ENCODE measurements at places on chromosomes 1 and 21. TPM values are rescaled to one million over a fixed set of nuclear protein-coding genes. Genes with fewer than 3 reads are reported as not detected.

Gene KCNE1
- total RNA-seq = 10.8 TPM

Gene ATAD3C
- 0.27 TPM for total RNA-seq

Gene LRRC38
- total RNA-seq = not detected

Gene CLCA4
- total RNA-seq = not detected

Gene CFHR1
- total RNA-seq = not detected

Gene NOS1AP
- total RNA-seq = 6.3 TPM

Gene SPRR3
- not detected for total RNA-seq

Gene RER1
- 76.3 TPM for total RNA-seq

Gene ZNF648
- not detected for total RNA-seq

Gene OLFML3
- total RNA-seq = 63.9 TPM

Gene PI4KB
- 63.1 TPM for total RNA-seq

Gene RNU1-3
- under 0.01 TPM for total RNA-seq

Gene VWA5B1
- not detected for total RNA-seq

Gene LRRC3
- total RNA-seq = 8.3 TPM

Gene CYP4X1
- 29.6 TPM for total RNA-seq

Gene TSPAN1
- 7.0 TPM for total RNA-seq

DNA sequence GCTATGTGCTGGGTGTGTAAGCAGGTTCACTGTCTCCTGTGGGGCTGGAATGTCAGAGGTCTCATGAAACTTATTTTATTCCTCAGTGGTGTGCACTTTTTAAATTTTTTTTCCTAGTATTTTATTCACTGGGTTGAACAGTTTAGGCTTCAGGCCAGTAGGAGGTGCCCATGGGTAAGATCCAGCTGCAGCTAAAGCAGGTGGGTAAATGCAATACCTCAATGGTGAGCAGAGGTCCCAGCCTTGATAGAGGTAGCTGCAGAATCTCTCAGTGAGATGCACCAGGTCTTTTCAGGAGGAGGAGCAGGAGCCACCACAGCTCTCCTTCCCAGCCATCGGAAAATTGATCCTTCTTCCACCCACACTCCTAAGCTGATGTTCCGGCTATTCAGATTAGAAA, 12.6 kb upstream of the OR6N2 start:
- DNase-seq = no peak
- no peaks in the 10 kb centered on the region for H3K4me1 ChIP-seq
- H3K36me3 ChIP-seq = no peaks in the 10 kb centered on the region
- no peaks in the 10 kb centered on the region for H3K27me3 ChIP-seq
- no peak overlapping the region for H3K27ac ChIP-seq

GRCh38 chr1:101407505-101408211, 170.8 kb downstream of the S1PR1 start:
- no peak overlapping the region for H3K4me3 ChIP-seq
- no peaks in the 10 kb centered on the region for H3K36me3 ChIP-seq
- no peak overlapping the region for H3K27ac ChIP-seq
- DNase-seq = no peak
- no peaks in the 10 kb centered on the region for H3K27me3 ChIP-seq
- H3K4me1 ChIP-seq = no peaks in the 10 kb centered on the region

GRCh38 chr1:170694172-170694926, 30.4 kb downstream of the PRRX1 start:
- peaks cover 48% of the 10 kb centered on the region for H3K4me1 ChIP-seq
- DNase-seq = no peak
- H3K4me3 ChIP-seq = peak overlapping the region; percentile 24
- H3K36me3 ChIP-seq = no peaks in the 10 kb centered on the region

- DNase-seq = no peak
- H3K27ac ChIP-seq = no peak overlapping the region
- H3K4me1 ChIP-seq = peaks cover 25% of the 10 kb centered on the region
- no peaks in the 10 kb centered on the region for H3K36me3 ChIP-seq
- H3K27me3 ChIP-seq = no peaks in the 10 kb centered on the region
- peak overlapping the region; percentile 46 for H3K4me3 ChIP-seq
Observed at GRCh38 chr1:98048751-98049325, 128.0 kb upstream of the DPYD start.

- H3K4me3 ChIP-seq = no peak overlapping the region
- no peaks in the 10 kb centered on the region for H3K36me3 ChIP-seq
- no peak overlapping the region for H3K27ac ChIP-seq
- no peak for DNase-seq
- no peaks in the 10 kb centered on the region for H3K27me3 ChIP-seq
Observed at GRCh38 chr1:64925594-64925993, 40.8 kb downstream of the JAK1 start.

GRCh38 chr1:9886092-9886742, 23.9 kb downstream of the CTNNBIP1 start:
- no peak overlapping the region for H3K4me3 ChIP-seq
- no peaks in the 10 kb centered on the region for H3K36me3 ChIP-seq
- peaks cover 11% of the 10 kb centered on the region for H3K4me1 ChIP-seq
- H3K27me3 ChIP-seq = no peaks in the 10 kb centered on the region
- no peak overlapping the region for H3K27ac ChIP-seq

DNA sequence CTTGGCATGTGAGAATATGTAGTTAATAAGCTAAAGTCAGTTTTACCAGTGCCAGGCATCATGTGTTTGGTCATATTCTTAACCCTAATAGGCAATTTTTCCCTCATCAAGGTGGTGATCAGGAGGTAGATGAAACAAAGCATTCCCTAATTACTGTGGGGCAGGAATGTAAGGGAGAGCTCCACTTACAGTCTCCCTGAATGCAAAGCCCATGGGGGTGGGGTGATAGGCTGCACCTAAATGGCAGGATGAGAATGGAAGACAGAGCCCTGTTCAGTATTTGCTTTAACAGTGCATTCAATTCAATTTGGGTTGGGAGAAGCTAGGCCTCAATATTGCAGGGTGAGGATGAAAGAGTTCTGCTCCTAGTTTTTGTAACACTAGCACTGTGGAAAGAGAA, 23.4 kb downstream of the ZNF678 start:
- H3K4me3 ChIP-seq = no peak overlapping the region
- DNase-seq = no peak
- H3K4me1 ChIP-seq = no peaks in the 10 kb centered on the region
- H3K27ac ChIP-seq = no peak overlapping the region

DNA sequence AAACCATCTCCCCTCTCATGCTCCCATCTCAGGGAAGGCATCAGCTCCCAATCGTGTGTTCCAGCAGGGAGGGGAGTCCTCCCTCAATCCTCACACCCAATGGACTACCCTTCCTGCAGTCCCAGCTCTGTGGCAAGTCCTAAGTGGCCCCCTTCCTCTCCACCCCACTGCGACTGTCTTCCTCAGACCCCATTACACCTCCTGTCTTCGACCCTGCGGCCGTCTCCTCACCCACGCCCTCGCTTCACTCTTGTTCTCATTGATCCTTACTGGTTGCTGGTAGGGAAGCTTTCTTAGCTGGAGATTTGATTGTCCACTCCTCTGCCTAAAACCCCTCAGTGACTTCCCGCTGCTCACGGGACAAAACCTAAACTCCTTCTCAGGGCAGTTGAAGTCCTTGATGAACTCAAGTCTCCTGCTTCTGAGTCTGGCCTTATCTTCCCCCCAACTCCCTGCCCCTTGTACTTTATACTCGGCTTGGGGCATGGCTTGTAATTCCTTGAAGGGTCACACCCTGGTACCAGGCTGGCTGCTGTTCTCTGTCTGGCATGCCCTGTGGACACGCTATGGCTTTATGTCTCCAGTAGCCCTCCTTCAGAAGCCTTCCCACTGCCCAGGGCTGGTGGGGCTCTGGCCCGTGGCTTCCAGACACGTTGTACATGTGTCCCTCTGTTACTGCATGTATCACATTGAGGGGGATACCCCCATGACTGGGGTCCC, 2.3 kb upstream of the EPS8L3 start:
- no peak for DNase-seq
- peak overlapping the region; percentile 63 for H3K27ac ChIP-seq
- H3K27me3 ChIP-seq = no peaks in the 10 kb centered on the region
- H3K36me3 ChIP-seq = no peaks in the 10 kb centered on the region
- H3K4me3 ChIP-seq = no peak overlapping the region

DNA sequence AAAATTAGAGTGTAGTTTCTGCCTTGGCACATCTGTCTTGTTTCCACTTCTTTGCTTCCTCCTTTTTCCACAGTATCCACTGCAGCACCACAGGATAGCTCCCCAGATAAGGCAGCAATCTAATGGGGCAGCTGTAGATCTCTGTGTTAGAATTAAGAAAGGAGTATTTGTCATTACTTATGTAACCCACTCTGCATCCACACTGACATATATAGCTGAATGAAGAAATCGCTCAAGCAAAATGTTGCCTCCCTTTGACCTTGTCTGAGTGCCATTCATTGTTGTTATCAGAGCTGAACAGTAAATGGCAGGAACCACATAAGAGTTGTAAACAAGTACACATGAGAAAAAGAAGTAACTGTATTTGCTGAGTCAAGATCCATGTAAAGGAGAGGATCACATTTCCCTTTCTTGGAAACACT, 45.9 kb upstream of the DPH5 start:
- H3K36me3 ChIP-seq = no peaks in the 10 kb centered on the region
- no peak for DNase-seq
- H3K4me1 ChIP-seq = no peaks in the 10 kb centered on the region
- H3K4me3 ChIP-seq = no peak overlapping the region
- H3K27ac ChIP-seq = no peak overlapping the region

GRCh38 chr1:234427950-234428646, 50.9 kb downstream of the TARBP1 start:
- no peak for DNase-seq
- no peak overlapping the region for H3K27ac ChIP-seq
- no peaks in the 10 kb centered on the region for H3K4me1 ChIP-seq
- no peaks in the 10 kb centered on the region for H3K27me3 ChIP-seq

DNA sequence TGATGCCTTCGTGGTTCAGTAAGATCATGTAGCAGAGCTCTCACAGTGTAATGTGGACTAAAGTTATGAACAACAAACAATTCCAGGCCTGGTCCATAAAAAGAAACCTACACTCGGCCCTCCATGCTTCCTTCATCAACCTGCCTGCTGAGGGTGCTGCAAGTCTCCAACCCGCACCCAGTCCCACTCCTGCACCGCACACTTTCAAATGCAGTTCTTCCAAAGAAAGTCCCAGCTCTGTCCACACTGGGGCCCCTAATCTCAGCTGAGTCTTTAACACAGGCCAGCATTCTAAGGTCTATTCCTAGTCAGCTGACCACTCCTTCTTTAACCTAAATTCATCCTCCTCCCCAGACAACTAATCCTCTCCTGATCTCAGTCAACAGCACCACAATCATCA, 71.5 kb upstream of the NR5A2 start:
- DNase-seq = no peak
- H3K4me1 ChIP-seq = no peaks in the 10 kb centered on the region
- H3K4me3 ChIP-seq = no peak overlapping the region
- no peak overlapping the region for H3K27ac ChIP-seq
- H3K36me3 ChIP-seq = no peaks in the 10 kb centered on the region
- no peaks in the 10 kb centered on the region for H3K27me3 ChIP-seq

- H3K27me3 ChIP-seq = no peaks in the 10 kb centered on the region
- no peak overlapping the region for H3K27ac ChIP-seq
- H3K36me3 ChIP-seq = no peaks in the 10 kb centered on the region
- H3K4me1 ChIP-seq = no peaks in the 10 kb centered on the region
- H3K4me3 ChIP-seq = no peak overlapping the region
- DNase-seq = no peak
Observed at GRCh38 chr21:16037421-16037955, 307.7 kb downstream of the USP25 start.

DNA sequence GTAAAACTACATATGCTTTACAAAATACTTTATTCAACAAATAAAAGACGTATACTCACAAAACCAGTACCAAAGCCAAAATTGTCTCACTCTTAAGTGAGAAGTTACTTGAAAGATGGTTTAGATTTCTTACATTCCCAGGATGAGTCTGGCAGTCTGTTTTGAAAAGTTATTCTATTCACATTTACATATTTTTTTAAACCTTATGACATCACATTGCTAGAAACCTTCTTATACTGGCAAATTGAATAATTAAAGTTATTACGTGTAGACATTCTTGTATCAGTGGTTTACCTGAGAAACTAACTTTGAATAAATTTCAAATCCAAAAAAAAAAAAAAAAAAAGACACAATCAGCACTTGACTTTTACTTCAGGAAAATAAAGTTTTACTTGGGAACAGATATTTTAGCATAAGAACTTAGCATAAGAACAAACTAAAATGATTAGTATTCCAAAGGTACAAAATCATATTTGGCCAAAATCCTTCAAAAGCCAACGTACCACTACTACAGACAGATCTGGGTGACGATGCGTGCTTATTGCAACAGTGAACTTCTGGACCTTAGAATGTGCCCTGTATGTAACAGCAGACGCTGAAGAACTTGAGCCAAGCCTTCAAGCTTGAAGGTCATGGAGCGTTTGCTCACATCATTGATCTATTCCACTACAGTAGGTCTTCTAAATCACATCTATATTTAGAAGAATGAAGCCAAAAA, 2.5 kb downstream of the CDC42BPA start:
- H3K4me1 ChIP-seq = peaks cover 30% of the 10 kb centered on the region
- H3K4me3 ChIP-seq = peak overlapping the region; percentile 76
- no peak for DNase-seq
- H3K36me3 ChIP-seq = no peaks in the 10 kb centered on the region
- no peaks in the 10 kb centered on the region for H3K27me3 ChIP-seq
- H3K27ac ChIP-seq = no peak overlapping the region

GRCh38 chr1:201259476-201260235, 23.6 kb upstream of the PKP1 start:
- no peak overlapping the region for H3K4me3 ChIP-seq
- H3K27me3 ChIP-seq = no peaks in the 10 kb centered on the region
- DNase-seq = no peak
- H3K36me3 ChIP-seq = no peaks in the 10 kb centered on the region
- H3K27ac ChIP-seq = no peak overlapping the region

DNA sequence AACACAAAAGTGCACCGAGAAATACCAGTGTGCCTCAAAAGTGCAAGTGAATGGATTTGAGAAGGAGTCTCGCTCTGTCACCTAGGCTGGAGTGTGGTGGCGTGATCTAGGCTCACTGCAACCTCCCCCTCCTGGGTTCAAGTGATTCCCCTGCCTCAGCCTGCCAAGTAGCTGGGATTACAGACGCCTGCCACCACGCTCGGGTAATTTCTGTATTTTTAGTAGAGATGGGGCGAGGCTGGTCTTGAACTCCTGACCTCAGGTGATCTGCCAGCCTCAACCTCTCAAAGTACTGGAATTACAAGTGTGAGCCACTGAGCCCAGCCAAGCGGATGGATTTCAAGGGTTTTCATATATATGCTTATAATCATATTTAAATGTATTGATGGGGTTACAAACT, 35.8 kb downstream of the PRRX1 start:
- no peak for DNase-seq
- H3K4me1 ChIP-seq = peaks cover 53% of the 10 kb centered on the region
- no peaks in the 10 kb centered on the region for H3K27me3 ChIP-seq
- H3K27ac ChIP-seq = peak overlapping the region; percentile 60

- H3K4me3 ChIP-seq = no peak overlapping the region
- no peaks in the 10 kb centered on the region for H3K27me3 ChIP-seq
- H3K4me1 ChIP-seq = peaks cover 27% of the 10 kb centered on the region
- H3K36me3 ChIP-seq = no peaks in the 10 kb centered on the region
- no peak for DNase-seq
Observed at GRCh38 chr1:151715726-151716404, 738 bp downstream of the CELF3 start.
